NCI-H2081 treated with DMSO at 0.1 percent for 48 hours (cell line): ENCODE measurements at places on chromosomes 11 and 22.

DNA sequence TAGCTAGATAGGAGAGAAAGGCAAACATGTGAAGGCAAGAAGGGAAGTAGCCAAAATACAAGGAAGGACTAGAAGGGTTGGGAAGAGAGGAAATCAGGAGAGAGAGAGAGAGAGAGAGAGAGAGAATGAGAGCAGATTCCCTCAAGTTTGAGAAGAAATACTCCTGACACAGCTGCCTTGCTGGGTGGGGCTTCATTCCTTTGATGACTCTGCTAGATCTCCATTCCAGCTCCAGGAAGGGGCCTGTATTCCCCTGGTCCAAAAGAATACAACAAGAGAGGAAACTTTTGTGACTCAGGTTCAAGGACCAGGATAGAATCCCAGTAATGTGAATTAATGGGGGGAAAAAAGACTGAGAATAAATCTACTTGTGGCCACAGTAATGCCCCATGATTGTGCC lies 62.9 kb upstream of the SPON1 start:
- DNase-seq, result no peak

- DNase-seq, result no peak
Measured at GRCh38 chr11:32374261-32374711, 61.1 kb downstream of the WT1 start.

GRCh38 chr22:42342426-42343120 lies 72.1 kb upstream of the TCF20 start:
- DNase-seq, result no peak

DNA sequence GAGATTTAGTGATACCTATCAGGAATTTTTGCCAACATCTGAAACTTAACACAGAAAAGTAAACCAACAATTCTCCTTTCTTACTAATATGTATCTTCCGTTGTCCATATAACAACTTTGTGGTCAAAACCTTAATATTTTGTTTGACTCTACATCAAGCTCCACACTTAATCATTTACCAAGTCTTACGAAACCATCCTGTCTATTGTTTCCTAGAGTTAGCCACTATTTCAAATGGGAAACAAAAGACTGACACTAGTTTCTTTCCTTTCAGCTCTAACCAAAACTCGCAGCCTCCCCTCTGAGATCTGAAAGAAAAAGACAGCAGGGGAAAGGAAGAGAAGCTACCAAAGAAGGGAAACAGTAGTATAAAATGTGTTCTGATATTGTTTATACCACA lies 26.5 kb upstream of the PRDM10 start:
- DNase-seq, result no peak

GRCh38 chr11:122746050-122746478 lies 90.5 kb downstream of the UBASH3B start:
- DNase-seq, result no peak
